ENCODE measurements at places on chromosomes 16 and 17.

DNA sequence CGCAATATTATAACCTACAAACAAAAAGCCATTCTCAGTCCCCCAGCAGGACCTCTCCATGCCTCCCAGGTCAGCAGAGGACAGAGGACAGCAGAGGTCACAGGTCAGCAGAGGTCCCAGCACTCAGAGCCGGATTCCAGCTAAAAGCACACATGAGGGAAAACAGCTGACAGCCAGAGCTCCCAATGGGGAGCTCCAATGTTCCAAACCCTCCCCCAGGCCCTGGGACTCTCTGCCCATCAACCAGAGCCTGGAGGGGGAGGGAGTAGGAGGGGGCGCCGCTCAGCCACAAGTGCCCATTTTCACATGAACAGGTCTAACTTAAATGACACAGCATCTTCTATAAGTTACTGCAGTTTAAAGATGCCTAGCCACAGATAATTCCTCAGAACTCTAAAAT lies 77.5 kb downstream of the ANKRD11 start:
- no peak for DNase-seq

- no peak for DNase-seq
These were observed 5.0 kb upstream of the ADGRG1 start for GRCh38 chr16:57623251-57624043.

GRCh38 chr17:69907132-69907847 lies 167.7 kb upstream of the KCNJ16 start:
- DNase-seq, result no peak

DNA sequence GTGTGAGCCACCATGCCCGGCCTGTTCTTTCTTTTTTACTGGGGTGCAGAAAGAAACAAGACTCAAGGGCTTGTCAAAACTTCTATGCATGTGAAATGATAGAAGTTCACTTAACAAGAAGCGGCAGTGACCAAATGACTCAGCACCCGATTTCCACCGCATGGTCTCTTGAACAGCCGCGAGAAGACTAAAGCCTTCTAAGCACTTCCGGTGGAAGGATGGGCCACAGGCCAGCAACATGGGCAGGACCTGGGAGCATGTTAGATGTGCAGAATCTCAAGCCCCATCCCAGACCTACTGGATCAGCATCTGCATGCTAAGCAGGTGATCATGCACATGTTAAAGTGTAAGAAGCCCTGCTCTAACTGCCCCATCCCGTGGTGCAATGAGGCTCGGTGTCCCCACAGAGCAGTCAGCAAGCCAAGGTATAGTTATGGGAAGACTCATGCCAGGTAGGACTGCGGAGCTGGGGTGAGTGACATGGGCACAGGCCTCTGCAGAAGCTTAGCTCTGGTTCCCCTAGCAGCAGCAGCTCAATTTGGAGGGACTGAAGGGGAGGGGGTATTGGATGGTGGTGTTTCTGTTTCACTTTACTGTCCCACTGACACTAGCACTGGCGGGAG lies 88.5 kb upstream of the HNF1B start:
- peak; percentile 53 for DNase-seq

DNA sequence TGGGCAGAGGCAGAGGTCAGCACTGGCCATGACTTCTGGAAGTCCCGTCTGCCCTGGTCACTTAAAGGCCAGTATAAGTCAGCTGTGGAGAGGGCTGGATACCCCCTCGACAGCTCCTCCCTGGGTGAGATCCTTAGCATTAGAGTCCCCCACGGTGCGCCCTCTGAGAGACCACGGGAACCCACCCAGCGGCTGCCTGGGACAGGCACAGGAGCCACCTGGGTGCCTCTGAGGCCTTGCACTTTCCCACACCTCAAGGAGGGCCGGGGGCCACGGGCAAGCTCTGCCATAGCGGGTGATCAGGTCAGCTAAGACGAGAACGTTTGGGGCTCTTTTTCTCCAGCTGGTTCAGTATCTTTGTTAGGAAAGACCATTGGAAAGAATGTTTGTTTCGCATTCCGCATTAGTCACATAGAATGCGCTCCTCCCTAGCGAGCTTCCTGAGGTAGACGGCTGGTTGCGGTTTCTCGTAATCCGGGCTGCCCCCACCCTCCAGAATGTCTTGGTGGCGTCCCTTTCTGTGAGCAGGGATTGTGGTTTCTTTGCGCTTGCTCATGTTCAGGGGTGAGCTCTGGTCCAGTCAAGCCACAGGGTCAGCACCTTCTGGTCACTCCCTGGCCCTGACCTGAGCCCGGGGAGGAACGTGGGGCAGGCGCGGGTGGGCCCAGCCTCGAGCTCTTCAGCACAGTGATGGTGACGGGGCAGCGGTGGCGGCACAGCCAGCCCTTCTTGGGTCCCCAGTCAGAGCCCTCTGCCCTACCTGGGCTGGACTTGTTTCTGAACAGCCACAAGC lies 25.2 kb downstream of the NME3 start:
- no peak for DNase-seq

GRCh38 chr17:43745541-43745940 lies 13.1 kb downstream of the SOST start:
- no peak for DNase-seq

DNA sequence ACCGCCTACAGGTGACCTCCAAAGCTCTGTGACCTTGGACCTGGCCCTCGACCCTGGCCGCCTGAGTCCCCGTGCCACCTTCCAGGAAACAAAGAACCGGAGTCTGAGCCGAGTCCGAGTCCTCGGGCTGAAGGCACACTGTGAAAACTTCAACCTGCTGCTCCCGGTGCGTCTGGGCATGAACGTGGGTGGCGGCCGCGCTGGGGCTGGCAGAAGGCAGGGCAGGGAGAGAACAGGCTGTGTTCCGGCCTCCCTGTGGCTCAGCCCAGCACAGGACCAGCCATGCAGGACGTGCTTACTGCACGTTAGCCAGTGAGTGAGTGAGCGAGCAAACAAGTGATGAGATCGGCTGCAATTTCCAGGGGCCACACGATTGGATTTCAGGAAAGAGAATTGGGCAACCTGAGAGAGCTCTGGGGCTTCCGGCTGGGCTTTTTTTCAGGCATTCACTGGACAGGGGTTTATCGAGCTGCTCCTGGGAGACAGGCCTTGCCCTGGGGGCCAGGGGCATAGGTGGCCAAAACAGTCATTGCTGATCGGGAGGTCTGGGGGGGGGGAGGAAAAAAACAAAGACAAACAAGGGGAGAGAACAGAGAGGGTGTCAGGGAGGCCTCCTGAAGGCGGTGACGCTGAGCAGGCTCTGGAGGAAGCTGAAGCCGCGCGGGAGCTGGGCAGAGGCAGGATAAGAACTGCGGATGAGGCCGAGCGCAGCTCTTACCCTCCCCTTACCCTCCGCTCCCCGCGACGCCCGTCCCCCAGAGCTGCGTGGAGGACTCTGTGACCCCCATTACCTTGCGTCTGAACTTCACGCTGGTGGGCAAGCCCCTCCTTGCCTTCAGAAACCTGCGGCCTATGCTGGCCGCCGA lies 16.9 kb downstream of the ITGAX start:
- DNase-seq, result no peak

DNA sequence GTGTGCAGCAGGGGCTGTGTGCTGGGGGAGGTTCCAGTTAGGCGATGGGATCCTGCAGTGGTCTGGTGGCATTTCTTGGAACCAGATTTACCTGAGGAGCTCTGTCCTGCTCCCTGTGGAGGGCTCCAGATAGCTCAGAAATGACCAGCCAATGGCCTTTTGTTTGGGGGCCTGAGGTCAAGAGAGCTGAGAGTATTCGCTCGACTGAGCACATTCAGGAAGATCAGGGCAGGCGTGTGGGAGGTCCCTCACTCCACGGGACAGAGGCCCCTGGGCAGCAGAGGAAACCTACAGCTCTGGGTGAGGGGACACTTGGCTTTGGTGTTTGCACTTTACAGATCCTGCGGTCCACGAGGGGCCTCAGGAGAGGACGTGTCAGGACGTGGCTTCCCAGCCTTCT lies 18.2 kb downstream of the DEF8 start:
- DNase-seq, result no peak

DNA sequence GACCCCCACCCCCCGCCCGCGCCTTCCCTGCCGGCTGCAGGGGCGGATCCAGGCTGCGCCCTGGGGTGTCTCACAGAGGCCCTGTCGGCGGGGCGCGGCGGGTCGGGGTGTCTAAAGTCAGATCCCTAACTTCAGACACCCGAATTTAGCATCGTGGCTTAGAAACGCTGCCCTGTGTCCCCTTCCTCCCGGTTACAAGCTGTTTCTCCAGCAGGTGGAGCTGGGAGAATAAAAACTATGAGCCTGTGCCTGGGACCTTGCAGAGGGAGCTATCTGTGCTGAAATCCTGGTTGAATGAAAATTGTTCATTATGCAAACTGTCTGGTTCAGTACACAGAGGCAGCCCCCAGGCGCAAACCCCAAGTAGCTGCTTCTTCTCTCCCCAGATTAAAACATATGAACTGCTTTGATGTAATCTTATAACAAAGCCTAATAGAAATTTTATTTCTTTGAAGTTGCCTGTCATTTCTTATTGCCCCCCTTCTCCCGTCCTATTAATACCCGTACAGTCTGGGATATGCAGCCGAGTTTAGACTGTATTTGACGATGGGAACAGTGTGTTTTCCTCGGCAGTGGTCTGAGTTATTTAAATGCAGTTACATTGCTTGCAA lies 79.0 kb downstream of the RPA1 start:
- no peak for DNase-seq

- DNase-seq, result no peak
These were observed 13.1 kb downstream of the RAPGEFL1 start for GRCh38 chr17:40190197-40191021.

GRCh38 chr17:70307430-70308225 lies 138.3 kb downstream of the KCNJ2 start:
- DNase-seq, result no peak

DNA sequence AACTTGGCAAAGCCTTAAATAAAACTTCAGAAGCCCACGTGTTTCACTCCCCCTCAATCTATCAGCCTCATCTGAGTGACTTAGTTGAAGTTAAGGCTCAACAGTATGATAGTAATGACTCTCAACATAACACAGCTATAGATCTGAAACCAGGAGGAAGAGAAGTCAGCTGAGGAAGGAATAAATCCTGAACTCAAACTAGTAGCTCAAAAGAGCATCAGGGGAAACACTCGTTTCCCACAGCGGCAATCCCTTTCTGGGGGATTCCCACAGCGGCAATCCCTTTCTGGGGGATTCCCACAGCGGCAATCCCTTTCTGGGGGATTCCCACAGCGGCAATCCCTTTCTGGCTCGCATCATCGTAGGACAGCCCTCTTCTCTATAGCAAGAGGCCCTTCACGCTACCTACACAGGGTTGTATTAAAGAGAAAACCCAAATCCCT lies 56.8 kb downstream of the ZZEF1 start:
- no peak for DNase-seq

DNA sequence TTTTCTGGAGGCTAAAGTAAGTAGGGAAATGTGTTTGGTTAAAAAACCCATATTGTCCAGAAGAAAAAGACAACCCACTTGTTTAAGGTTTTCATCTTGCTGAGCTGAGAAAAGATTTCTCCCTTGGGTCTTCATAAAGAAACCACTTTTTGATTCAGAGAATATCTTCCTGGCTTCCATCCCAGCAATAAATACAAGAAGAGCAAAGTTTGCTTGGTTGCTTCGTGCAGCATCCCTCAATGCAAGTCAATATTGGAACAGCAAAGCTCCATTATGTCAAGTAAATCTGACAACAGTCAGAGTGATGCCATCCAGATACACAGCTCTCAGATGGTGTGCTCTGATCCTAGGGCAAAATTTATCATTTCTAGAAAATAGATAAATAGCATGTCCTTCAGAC lies 118.9 kb upstream of the PIRT start:
- DNase-seq, result no peak

Data from GM06990 (cell line).